ENCODE measurements at places on chromosomes 12 and 14.

GRCh38 chr14:22895402-22895801, 12.4 kb downstream of the REM2 start:
- no peak for DNase-seq

- no peak for DNase-seq
Observed at GRCh38 chr12:27345376-27345775, 12.7 kb downstream of the BMAL2 start.

DNA sequence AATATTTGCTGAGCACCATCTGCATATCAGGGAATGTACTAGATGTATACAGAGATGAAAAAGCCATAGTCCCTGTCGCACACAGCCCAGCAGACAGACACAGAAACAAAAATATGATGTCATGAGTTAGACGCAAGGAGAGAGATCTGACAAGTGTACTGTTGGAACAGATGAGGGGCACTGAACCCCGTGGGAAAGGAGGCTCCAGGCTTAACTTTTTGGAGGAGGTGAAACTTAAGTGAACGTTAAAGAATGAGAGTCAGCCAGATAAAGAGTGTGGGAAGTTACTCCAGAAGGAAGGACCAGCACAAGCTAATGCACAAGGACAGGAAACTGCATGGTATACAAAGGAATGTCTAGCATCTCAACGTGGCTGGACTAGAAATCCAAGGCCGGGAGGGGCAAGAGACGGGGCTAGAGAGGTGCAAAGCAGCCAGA, 2.5 kb upstream of the ACTN1 start:
- DNase-seq, result no peak

DNA sequence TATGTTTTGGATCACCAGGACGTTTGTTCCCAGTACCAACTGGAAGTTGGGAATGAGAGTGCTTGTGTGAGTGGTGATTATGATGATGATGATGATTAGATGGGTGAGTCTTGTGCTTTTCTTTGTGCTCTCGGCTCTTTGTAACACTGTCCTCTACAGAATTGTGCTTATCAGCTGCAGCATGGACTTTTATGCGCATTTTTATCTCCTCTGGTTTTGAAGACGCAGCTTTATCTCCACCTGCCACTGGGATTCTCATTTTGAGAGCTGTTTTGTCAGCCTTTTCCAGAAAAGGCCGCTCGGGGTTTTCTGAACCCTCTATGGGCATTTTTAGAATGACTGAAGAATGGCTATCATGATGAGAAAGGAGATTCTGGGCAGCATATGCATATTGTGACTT, 11.5 kb upstream of the KANSL2 start:
- no peak for DNase-seq

- no peak for DNase-seq
Observed at GRCh38 chr12:121538699-121539061, 42.1 kb downstream of the KDM2B start.

DNA sequence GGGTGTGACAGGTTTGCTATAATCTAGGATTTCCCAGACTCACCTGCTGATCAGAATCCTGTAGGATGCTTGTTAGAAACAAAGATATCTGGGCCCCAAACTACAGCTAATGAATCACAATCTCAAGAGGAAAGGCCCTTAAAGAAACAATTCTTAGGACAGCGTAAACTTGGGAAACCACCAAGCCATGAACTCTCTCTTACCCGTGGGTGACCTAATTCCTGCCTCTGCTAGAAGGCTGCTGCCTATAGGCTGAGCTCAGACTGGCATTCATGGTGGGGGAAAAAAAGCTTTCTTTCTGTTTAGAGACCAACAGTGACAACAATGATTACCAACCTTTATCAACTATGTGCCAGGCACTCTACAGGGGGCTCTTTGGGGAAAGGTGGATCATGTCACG, 213.9 kb upstream of the FKBP4 start:
- no peak for DNase-seq

DNA sequence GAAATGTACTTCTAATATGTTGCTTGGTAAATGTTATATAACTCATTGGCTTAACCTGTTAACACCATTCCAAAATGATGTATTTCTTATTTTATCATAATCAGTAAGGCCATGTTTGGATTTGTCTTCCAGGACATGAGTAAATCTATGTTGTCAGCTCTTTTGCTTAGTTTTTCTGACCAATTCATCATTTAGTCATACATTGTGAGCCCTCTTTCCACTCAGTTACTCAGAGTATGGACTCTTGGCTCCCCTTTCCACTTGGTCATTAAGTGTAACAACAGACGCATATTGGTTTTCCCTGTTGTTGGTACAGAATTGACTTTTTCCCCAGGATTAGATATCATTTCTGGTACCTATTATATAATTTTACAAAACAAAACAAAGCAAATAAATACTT, 9.0 kb upstream of the CLEC4D start:
- DNase-seq, result no peak

GRCh38 chr14:84927096-84927827, 602.7 kb upstream of the FLRT2 start:
- DNase-seq, result no peak

DNA sequence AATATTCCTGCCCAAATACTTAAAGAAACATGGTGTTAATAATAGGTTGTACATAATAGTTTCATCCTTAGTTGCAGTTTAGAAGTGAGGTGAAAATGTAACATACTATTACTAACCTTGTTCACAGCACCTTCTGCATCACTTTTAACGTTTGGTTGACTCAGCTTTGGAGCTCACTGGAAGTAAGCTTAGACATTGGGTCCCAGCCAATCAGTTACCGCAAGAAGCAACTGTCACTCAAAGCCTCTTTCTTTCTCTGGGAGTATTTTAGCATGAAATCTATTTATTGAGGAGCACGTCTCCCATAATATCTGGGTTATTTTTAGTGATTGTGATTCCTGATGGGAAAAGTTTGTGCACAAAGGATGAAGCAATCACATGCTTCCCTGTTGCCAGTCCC, 472.6 kb downstream of the SNAPC1 start:
- no peak for DNase-seq

GRCh38 chr14:22189881-22190280, 399.1 kb downstream of the DAD1 start:
- DNase-seq, result no peak

DNA sequence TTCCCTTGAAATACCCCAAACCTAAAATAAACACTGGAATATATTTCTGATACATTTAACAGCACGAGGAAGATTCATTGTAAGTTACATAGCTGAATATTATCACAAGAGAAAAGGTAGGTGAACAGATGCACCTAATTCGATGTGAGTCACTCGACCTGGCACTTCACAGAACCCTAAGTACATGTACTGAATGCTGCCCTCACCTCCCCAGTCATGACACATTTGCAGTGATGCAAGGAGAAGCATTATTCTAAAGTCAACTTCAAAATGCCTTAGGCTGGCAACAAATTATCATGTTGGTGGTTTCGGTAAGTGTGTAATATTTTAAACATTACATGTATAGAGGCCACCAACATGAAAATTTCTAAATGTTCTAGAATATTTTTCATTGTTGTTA, 35.2 kb upstream of the TMTC2 start:
- no peak for DNase-seq

DNA sequence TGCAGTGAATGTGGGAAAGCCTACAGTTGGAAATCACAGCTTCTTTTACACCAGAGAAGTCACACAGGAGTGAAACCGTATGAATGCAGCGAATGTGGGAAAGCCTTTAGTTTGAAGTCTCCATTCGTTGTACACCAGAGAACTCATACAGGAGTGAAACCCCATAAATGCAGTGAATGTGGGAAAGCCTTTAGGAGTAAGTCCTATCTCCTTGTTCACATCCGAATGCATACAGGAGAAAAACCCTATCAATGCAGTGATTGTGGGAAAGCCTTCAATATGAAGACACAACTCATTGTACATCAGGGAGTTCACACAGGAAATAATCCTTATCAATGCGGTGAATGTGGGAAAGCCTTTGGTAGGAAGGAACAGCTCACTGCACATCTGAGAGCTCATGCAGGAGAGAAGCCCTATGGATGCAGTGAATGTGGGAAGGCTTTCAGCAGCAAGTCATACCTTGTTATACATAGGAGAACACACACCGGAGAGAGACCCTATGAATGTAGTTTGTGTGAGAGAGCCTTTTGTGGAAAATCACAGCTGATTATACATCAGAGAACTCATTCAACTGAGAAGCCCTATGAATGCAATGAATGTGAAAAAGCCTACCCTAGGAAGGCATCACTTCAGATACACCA, 24.6 kb downstream of the ZNF26 start:
- no peak for DNase-seq

DNA sequence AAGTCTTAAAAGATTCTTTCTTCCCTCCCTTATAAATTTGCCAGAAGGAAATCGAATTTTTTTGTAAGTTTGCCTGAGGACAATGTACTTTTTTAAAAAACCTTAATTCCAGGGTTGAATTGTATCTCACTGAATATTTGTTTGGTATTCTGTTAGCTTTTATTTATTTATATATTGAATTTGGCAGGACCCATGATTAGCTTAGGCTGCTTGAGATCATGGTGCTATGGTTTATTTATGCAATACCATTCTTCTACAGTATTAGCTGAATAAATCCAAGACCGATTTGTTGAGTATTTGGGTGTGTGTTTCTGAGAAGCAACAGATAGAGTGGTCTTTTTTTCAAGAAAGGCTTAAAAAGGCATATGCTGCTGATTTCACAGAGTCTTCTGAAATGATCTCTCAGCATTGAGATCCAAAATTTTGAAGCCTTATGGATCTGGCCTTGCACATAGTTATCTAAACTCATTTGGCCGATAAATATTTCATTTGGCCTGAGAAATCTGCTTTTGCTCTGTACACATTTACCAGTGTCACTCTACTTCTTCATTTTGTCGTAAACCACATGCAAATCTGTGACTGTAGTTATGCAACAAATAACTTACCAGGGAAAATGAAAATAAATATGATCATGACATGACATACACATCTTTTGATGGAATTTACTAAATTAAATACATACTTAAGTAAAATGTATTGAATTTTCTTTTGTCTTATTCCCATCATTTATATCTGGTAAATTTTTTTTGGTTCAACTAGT, 265.8 kb upstream of the FLRT2 start:
- DNase-seq, result no peak

- no peak for DNase-seq
Observed at GRCh38 chr14:64817631-64818030, 62.1 kb downstream of the SPTB start.

DNA sequence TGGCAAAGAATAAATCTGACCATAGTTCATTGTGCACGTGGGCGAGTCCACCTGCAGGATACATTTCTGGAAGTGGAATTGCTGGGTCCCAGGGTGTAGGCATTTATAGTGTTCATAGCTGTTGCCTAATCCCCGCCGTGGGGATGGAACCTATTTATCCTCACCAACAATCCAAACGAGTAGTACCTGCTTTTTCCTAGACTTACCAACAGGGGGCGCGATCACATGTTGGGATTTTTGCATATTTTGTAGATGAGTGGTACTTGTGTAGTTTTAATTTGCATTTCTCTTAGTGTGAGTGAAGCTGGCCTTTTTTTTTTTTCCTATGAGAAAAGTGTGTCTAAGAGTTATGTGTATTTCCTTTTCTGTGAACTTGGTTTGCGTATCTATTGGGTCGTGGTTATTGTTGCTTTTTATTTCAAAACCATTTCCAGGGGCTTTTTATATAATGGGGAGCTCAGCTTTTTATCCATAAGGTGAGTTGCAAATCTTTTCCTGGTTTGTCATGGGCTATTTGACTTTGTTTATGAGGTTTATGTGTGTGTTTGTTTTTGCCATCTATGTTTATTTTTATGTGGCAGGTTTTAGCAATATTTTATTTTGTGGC, 67.2 kb downstream of the CCDC92 start:
- DNase-seq, result peak; percentile 45

All from stimulated activated CD8-positive, alpha-beta memory T cell treated with anti-CD3 and anti-CD28 coated beads, Interleukin-7, amount 100 ng/mL, for 1 hour (primary cell).